ENCODE measurements at places on chromosomes 7 and 10.

DNA sequence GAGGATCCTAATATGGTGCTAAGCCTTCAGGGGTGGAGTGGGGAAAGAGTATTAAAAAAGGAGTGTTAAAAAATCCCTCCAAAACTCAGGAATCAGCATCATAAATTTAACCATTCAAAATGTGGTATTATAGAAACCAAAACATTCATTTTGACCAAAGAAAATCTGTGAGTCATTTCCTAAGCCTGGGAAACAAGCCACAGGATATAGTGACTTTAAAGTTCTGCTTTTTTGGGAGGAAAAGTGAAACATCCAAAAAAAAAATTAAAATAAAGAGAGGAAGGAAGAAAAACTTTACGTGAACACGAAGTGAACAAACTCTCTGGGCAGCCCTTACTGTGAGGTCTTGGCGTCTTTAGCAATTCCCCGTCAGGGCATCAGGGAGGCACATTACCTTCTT, 74.0 kb upstream of the GSDME start:
- no peak for DNase-seq

DNA sequence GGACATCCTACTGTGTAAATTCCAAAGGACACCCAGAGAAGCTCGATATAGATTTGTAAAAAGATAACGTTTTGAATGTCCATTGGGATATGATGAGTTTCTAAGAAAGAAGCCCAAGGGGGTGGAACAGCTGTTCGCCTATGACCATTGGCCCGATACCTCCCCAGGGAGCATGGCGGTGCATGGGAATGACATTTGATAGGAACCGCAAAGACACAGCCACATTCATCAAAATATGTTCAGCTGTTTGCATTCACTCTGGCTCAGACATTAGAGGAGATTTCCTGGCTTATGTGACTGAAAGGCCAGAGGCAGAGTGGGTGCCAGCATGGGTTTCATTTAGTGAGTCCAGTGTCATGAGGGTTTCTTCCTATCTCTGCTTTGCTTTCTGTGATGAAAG, 56.0 kb upstream of the BAIAP2L1 start:
- no peak for DNase-seq

DNA sequence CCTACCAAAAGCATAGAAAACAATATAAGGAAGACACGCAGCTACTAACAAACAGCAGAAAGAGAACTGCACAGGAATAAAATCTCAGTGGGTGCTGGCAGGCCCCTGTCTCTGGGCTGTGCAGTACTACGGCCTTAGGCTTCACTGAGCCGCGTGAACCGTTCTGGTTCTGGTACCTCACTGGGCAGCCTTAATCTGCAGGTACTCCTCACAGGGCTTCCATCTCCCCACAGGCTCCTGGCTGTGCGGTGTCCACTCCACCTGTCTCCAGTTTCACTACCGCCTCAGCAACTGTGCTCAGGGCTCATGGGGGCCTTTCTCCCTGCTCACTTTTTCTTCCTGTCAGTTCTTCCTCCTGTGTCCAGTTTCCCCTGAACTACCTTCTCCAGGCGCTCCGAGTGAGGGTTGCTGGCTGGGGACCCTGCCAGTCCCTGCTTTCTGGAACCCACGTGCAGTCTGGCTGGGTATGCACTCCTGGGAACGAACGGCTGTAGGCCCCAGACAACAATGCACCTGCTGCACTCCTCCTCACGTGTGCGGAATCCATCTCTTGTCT, 75.7 kb downstream of the VIPR2 start:
- DNase-seq = no peak

DNA sequence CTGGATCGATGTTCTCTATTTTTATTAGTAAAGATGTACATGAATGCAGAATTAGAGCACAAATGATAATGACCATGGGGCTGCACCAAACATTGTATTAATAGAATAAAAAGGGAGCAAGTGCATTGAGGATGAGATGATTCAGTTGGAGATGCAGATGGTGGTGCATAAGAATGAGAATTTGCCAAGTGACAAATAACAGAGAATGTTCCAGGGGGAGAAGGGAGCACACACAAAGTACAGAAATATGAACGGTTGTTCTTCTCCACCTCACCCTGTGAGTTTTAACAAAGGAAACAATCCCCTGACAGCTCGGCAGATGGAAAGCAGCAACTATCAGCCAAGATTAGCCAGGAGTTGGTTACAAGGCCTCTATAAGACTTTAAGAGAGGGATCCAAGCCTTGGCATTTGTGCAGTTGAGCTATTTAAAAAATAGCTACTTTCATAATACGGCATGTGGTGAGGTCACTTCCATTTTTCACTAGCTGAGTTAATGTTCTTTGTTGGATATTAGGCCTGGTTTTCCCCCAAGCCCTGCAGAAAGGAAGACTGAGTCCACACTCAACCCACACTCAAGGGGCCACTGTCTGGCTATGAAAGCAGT, 462.5 kb downstream of the TNS3 start:
- DNase-seq = no peak

DNA sequence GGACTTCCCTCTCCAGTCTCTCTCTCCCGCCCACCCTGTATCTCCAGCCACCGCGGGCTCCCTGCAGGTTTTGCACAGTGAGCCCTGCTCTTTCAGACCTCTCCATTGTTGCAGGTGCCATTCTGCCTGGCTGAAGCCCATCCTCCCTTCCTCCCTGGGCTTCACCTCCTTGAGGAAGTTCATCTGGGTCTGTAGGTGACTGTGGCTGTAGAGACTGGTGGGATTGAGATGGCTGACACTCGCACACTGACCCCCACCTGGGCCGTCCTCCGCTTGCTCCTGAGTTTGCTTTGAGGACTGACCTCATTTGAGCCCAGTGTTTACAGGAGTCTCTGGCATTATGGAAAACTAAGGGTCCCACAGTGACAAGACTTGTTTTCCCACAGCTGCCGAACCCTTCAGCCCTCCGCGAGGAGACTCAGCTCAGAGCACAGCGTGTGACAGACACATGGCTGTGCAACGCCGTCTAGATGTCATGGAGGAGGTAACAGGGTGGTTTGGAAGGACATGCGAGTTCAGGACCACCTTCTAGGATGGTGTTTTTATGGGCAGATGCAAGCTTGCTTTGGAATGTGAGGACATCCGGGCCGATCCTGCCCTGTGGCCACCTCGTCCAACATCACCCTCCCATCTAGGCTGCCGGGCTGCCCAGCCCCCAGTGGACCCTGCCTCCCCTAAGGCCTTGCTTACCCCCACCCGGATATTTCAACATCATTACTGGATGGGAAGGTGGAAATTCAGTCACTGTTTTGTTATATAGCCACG, 9.3 kb downstream of the PLAC9 start:
- DNase-seq = no peak

DNA sequence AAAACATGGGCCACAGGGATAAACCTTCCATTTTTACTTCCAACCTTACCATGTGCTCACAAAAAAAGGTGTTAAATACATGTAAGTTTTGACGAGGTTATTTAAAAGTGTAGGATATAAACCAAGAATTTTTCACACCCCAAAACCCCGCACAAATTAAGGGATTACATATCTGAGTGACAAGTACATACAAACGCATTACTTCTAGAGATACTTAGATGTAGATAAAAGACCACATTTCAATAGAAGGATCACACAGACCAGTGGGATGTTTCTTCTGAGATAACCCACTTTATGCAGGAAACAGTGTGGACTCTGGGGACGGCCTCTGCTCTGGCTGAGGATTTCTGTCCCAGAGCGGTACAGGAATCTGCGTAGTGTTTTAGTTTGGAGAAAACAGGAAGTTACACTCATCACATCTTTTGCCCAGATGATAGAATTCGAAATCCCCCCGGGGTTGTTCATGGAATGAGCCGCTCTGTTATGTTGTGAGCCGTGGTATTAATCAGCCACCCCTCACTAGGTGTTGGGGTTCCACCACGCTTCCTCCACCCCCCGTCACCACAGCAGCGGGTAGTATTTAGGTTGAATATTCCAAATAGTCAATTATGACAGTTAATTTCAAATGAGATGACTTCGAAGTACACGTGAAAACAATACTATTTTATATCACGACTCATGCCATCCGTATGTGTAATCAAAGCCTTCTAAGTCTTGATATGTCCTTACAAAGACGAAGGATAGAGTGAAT, 1.3 kb upstream of the CUL1 start:
- DNase-seq = no peak

GRCh38 chr7:102125127-102125596, 161.5 kb upstream of the SH2B2 start:
- no peak for DNase-seq

- no peak for DNase-seq
Measured at GRCh38 chr7:111026343-111026742, 64.6 kb upstream of the LRRN3 start.

DNA sequence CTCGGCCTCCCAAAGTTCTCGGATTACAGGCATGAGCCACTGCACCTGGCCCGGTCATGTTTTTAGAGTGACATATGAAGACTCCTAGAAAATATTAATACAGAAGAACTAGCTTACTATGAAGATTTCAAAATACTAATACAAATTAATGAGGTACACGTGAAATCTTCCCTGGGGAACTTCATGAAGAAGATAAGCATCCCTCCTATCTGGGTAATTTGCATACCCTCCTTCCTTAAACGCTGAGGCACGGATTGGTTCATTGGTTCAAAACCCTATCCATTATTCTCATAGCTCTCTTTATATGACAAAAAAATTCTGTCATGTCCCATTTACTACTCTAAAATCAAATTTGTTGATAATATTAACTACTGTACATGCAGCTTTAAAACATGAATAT, 224.8 kb upstream of the KLF14 start:
- DNase-seq = no peak

Measured in endothelial cell (in vitro differentiated cells).